ENCODE measurements at places on chromosomes 12 and 14. TPM values are rescaled to one million over a fixed set of nuclear protein-coding genes. Genes with fewer than 3 reads are reported as not detected.

DNA sequence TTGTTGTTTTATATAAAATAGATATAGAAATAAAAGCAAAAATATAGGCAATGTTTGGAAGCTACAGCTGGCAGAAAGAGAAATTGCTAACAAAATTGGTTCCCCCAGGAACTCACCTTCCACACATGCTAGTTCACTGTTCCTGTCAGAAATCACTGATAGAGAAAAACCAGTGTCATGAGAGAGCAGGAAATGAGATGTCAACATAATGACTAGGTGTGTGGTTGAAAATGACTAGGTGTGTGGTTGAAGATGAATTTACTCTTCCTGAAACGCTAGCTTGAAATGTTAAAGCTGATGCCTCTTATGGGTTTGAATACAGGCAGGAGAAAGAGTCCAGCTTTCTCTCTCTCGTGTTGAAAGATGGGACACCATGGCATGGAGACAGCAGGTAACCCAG is 216.3 kb downstream of the C12orf42 start:
- peaks cover 21% of the 10 kb centered on the region for H3K27me3 ChIP-seq
- H3K27ac ChIP-seq, result no peak overlapping the region
- H3K36me3 ChIP-seq, result no peaks in the 10 kb centered on the region
- no peak for DNase-seq
- no peak overlapping the region for H3K4me3 ChIP-seq

GRCh38 chr12:66679461-66680084 is 697 bp upstream of the GRIP1 start:
- no peak overlapping the region for H3K27ac ChIP-seq
- DNase-seq, result no peak
- H3K36me3 ChIP-seq, result no peaks in the 10 kb centered on the region
- H3K27me3 ChIP-seq, result peaks cover 1% of the 10 kb centered on the region
- peaks cover 25% of the 10 kb centered on the region for H3K4me1 ChIP-seq

Gene NANOG
- 0.32 TPM for total RNA-seq

Gene TAS2R13
- 3.8 TPM for total RNA-seq

Gene NRDE2
- total RNA-seq, result 42.7 TPM
